ENCODE measurements at places on chromosomes 5 and 9.

DNA sequence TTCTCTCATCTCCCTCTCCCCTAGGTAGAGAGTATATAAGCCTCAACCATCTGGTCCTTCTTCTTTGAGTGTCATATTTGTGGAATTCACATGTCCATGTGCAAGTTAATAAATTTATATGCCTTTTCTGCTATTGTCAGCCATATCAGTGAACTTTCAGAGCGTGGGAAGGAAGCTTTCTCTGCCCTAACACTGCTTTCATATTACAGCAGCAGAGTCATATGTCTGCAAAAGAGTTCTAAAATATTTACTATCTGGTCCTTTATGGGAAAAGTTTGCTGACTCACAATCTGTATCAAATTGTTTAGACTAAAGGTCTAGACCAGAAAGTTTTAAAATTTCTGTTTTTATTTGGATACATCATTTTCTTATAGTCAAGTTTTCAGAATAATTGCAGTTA, 669.0 kb downstream of the LRRC70 start:
- no peak for DNase-seq

DNA sequence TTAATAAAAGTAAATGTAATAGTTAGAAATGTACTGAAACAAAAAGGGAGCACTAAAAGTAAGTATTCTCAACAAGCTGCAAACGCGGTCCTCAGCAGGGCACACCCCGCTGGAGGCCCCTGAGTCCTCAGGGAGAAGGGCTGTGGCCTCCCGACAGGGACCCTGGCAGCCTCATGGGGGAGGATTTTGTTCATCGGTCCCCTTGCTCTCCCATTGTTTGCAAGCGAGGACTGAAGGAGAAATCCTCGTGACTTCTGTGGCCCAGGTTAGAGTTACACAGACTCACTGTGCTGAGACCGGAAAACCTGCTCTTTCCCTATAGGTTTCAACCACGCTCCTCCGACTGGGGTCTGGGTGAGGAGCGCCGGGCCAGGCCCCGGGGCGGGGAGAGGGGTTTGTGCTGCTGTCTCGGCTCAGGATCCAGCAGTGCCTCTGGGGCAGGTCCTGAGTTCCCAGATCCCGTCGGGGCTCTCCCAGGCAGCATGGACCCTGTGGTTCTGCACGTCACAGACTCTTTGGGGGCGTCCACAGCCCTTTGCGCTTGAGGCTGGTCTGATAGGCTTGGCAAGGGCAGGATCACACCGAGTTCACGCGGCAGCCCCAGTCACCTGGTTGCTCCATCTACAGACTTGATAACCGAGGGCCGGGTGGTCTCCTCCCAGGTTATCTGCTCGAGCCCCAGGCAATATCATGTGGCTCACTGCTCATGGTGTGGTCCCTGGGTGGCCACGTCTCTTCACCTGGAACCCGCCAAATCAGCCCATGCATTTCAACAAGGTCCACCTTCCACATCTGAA, 38.8 kb downstream of the MRPL36 start:
- no peak for DNase-seq

GRCh38 chr9:72297516-72297915, 67.5 kb downstream of the ZFAND5 start:
- no peak for DNase-seq

- peak; percentile 47 for DNase-seq
These were observed 28.0 kb upstream of the GRAMD2B start for GRCh38 chr5:126395198-126395597.

DNA sequence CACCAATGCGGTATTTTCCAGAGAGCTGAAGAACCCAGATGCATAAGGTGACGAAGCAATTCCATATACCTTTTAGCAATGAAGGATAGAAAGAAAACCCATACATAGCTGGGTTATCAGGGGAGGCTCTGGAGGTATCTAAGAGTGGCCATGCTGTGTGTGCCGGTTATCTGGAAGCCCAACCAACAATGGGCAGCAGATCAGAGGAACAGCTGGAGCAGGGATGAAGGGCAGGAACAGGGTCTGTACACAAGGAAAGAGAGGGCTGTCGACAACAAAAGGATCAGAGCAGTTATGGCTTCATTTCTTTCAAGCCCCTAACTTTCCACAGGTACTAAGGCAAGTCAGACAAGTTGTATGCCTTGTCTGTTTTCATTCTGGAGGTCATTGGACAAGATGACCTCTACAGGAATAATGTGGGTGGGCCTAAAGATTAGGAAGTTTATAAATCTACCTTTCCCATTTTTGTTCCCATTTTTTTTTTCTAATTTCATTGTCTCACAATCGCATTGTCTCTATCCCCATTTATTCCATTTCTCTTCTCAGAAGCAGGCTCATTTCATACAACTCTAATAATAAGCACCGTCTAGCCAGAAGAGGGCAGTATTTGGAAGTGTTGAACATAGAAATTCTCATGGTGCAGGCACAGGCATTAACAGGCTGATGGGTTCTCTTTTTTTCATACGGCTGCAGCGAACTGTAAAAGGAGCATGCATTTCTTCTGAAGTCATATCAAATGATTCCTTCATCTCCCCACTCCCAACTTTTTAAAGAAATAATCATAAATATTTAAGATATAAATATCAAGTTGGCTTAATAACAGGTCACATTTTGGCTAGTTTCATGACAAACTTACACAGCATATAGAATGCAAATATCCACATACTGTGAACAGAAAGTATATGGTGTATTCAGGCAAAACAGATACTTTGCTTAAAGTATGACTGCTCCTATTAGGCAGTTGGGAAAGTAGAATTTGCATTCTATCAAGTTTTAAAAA, 63.5 kb downstream of the ZNF474 start:
- peak; percentile 87 for DNase-seq

DNA sequence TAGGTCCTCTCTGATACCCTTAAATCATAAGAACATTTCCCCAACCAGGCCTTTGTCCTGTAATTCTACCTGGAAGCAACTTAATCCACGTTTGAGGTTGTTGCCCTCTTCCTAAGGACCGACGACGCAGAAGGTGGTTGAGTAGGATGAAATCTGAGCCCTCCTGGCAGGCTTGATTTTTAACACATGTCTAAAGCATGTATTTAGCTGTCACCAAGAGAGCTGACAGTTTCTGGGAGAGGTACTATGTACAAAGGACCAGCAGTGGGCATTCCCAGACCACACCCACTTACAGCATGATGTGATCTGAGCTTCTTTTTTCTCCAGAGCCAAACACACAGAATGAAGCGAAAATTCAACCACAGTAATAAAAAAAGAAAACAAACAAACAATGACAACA, 260.9 kb downstream of the SH3GL2 start:
- DNase-seq = no peak

GRCh38 chr5:169302491-169303118, 1.7 kb upstream of the SLIT3 start:
- DNase-seq = peak; percentile 94

DNA sequence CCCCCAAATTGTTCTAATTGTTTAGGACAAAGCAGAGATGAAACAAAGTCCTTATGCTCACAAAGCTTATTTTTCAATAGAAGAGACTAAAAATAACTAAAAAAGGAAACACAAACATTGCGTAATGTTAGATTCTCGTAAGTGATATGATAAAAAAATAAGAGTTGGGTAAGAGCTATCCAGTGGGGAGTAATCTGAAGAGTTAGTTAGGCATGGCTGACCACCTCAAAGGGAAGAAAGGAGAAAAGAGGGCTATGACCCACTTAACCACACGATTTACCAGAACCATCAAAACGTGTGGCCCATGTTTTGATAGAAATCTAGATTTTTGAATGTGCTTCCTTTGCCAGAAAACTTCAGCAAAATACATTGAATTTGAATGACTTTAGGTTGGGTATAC, 1296.8 kb upstream of the NUDT12 start:
- no peak for DNase-seq

DNA sequence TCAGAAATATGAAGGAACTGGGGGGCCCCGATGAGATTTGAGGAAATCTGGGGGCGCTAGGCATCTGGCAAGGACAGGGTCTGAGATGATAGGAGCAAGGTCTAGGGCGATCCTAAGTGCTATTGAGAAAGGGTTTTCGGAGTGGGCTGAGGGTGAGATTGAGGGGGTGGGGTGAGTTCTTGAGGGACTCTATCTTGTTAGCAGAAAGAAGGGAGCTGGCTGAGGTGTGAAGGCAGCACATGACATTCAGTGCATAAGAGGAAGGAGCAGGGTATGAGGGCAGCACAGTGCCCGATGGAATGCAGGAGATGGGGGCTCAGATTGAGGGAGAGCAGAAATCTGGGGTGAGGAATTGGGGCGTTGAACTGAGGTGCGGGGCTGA, 640 bp downstream of the TRIM32 start:
- no peak for DNase-seq

GRCh38 chr9:121743441-121744001, 92.1 kb downstream of the DAB2IP start:
- peak; percentile 91 for DNase-seq

DNA sequence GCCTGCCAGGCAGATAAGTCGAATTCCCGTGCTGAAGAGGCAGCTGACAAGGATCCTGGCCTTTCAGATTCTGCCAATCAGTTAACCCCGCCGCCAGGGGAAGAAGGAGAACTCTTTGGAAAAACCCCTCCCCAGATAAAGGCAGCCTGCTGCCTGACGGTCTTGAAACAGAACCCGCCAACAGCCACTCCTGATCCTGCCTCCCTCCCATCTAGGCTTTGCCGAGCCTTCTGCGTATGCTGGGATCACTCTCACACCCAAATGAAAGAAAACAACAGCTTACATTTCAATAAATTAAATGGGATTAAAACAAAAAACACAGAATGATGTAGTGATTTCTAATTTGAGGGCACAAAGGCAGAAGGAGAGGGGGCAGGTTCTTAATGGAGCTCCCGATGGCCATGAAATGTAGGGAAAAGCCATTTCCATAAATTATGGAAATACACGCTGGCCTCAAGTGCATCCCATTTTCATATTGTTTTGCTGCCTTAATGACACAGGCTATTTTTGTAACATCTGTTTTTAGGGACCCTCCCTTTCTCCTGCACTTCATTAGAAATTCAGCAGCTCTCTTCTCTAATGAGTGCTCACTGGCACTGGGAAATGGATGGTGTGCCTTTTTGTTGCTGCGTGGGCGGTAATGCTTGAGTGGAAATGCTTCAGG, 319.1 kb downstream of the MED10 start:
- DNase-seq = no peak

DNA sequence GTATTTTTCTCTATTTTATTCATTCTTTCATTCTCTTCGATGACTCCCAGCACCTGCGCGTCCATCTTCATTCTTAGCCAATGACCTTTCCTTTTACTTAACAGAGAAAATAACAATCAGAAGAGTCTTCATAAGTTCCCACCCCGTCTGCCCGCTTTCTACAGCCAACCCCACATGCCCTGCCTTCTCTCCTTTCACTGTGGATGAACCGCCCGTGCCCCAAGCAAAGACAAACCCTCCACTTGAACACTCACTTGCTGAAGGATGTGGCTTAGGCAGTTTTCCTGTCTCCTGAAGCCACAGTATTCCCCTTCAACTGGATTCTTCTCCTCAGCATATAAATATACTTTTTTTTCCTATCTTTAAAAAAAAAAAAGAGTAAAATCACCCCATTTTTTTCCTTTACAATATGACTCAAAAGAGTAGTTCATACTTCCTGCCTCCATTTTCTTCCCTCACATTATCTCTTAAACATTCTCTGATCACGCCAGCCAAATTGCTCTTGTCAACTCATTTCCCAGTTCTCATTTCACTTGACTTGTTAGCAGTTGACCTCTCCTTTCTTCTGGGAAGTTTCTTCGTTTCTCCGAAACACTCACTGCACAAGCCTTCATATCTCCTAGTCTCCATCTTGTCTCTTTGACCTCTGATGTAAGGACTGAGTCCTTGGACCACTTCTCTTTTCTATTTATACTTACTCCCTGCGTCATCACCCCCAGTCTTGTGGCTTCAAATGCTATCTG, 11.1 kb downstream of the NIPSNAP3B start:
- no peak for DNase-seq

DNA sequence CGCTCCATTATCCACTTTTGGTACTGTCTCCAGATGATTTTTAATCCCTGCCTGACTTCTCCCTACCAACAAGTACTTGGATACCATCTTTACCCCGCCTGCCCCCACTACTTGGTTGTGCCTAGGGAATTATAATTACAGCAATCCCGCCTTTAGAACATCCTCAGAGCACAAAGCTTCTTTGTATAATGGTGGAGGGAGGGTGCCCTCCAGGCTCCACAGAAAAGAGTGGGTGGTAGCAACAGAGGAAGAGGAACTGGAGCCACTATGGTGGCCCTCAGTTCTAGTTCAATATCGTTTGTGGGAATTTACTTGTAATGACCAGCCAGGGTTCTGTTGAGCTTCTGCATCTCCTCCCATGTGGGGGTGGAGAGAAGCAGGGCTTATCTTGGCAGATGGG, 79.0 kb upstream of the RNF38 start:
- DNase-seq = peak; percentile 10

DNA sequence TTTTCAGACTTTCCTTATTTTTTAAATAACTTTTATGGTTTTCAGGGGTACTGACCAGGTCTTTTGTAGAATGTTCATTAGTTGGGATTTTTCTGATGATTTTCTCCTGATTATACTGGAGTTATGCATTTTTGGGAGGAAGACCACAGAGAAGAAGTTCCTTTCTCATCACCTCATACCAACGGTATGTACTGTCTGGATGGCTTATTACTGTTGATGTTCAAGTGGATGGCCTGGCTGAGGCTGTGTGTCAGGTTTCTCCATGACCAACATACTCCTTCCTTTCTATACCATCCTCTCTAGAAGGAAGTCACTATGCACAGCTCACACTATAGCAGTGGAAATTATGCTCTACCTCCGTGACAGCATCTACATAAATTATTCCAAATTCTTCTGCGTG, 71.1 kb upstream of the NR3C1 start:
- no peak for DNase-seq

DNA sequence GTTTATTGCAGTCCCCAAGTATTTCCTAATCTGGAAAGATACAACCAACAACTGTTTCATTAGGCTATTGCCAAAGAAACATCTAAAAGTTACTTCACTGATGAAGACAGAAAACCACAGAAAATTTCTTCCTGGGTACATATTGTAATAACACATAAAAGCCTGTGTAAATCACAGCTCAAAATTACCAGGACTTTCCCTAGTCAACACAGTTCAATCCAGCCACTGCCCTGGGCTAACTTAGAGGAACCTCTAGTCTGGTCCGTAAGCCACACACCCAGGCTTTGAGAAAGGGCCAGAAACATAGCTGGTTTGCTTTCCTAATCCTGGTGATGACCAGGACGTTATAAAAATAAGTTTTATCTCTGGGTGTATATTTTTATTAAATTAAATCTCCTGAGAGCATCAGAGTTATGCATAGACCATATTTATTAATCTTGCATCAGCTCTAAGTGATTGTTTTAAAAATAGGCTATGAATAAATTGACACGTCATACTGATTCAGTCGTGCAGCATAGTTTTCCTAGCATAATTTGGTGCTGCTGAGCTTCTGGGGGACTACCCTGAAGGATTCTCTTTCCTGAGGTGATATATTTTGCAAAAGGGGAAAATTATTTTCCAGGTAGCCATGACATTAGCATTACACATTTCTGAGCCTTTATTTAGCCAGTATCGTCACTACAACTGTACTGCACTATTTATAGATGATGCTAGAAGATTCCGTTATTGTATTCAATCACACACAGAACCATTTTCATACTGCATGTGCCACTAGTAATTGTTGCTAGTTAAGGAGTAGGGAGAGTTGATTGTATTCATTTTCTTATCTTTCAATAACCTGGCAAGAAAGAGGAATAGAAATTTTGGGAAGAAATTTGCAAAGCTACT, 12.6 kb upstream of the MUSK start:
- DNase-seq = no peak

- DNase-seq = no peak
These were observed 70.3 kb downstream of the FGF10 start for GRCh38 chr5:44318883-44319282.

- DNase-seq = no peak
These were observed 91.4 kb upstream of the ZNF462 start for GRCh38 chr9:106771608-106772007.

Data from eye (tissue), 1 donor.